ENCODE measurements at places on chromosomes 7 and 10.

DNA sequence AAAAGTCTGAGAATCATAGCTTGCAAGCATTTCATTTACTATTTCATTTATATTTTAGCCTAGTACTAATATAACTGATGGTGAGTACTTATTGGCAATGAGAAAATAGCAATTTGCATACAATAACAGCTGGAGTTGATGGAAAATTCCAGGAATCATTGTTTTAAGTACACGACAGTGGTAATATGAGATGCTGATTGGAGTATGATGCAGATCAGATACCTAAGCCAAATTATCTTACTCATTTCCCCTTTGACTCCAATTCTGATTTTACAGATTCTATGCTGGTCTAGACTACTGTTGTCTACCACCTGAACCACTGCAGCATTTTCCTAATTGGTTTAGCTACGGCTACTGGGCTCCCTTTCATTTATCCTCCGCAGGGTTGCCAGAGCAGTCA, 36.7 kb downstream of the GNG11 start:
- no peak for DNase-seq

DNA sequence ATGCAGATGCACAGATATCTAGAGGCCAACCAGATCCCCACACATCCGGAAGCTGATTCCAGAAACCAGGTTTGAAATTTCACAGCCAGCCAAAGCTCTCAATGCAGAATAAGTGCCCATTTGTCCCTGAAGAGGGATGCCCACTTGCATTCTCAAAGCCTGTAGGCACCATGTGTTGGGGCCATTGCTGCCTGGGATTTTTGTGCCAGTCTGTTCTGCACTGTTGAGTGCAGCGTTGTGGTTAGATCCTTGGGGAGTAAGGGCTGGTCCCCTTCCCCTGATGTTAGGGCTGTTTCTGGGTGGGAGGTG, 62.4 kb downstream of the EEPD1 start:
- no peak for DNase-seq

DNA sequence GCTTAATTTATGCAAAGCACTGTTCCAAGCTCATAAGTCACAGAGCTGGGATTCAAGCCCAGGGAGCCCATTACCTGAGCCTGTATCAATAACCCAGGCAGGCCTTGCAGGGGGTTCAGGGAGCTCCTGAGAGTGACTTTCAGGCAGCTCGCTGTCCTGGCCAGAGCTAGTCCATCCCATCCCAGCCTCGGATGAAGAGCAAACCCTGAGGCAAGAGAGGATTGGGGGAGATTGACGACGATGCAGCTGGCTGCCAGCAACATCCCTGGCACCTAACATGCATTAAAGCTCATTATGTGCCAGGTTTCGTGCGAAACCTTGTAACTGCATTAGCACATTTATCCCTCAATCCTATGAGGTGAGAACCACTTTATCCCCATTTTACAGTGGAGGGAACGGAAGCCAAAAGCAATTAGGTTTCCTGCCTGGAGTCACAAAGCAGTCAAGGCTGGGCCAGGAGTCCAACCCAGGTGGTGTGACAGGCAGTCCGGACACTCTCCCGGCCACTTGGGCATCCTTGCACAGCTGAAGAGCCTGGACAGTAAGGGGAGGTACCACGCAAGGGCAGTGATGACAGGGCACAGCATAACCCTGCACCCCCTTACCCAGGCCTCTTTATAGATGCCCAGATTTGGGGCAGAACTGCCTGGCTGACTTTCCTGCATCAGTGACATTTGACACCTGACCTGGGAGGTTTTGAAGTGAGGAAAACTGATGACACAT, 129.8 kb upstream of the CHST15 start:
- no peak for DNase-seq

DNA sequence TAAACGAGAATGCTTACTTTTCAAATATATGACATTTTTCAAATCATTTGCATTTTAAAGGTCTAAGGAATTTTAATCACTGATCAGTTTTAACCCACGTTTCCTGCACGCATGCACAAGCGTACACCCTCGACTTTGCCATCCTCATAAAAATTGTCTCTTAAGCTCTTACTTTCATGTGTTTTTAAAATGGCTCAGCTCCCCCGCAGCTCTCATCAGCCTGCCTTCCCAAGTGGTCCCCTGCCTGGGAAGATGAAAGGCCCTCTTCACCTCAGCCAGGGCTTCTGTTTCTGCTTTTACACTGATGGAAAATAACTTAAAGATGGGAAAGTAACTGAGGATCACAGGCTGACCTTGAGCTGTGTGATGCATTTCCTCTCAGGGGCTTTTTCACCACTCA, 131.6 kb upstream of the LSM8 start:
- DNase-seq, result no peak

- no peak for DNase-seq
These were observed 81.0 kb upstream of the STK17A start for GRCh38 chr7:43501870-43502269.

DNA sequence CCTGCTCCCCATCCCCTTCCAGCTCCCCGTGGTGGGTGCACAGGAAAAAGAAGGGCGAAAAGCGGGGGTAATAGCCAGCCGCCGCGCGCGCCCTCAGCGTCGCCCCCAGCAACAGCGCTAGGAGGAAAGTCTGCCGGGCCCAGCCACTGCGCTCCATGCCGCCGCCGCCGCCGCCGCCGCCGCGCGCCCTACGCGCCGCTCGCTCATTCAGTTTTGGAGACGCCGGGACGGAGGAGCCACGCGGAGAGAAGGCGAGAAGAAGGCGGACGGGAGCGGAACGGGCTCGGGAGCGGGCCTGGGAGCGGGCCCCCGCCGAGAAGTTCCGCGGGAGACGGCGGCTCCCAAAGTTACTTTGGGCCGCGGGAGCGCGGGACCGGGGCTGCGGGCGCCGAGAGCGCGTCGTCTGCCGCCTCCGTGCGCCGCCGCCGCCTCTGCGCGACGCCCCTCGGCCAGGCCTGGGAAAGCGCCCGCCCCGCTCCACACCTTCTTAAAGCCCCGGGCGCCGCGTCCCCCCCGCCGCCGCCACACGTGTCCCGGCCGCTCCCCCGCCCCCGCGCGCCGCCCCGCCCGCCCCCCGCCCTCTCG, at the start of gene RELN:
TSS of gene RELN (minus strand) at position 459 of the 585 bp plus-strand sequence. CDS start at position 157, 302 bp downstream.
- DNase-seq, result peak; percentile 7

DNA sequence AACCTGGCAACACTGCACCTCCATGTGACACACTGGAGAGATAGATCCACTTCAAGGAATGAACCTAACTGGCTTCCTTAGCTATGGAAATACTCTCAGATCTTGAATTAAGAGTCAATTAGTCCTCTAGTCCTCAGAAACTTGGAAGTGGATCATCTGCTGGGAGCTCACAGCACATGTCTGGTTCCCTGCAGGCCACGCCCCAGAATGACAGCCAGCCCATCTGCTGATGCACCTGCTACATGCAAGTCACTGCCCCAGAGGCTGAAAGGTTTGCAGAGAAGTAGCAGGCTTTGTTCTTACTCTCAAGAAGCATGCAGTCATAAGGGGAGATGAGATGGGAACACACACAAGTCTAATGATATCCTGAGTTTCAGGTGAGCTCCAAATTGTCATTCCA, 275.9 kb downstream of the SKAP2 start:
- DNase-seq, result no peak

DNA sequence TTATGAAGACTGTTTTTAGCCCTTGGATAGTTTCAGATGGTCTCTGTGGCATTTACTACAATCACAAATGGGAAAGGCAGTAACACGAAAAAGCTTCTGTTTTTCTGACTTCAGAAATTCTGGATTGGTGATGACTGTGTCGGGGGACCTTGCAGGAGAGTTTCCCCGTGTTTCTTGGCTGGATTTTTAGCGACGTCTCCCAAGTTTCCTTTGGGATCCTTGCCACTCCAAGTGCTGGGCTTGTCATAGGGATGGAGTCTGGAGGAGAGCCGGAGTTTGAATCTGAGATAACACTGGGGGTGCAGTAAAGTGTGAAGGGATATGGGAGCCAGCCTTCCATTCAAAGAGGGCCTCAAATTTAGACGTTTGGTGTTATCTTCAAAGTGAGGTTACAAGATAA, 179.0 kb downstream of the SNX10 start:
- DNase-seq, result no peak

GRCh38 chr7:135905355-135905754, 71.8 kb downstream of the MTPN start:
- no peak for DNase-seq

- DNase-seq, result no peak
These were observed 5.8 kb upstream of the AMZ1 start for GRCh38 chr7:2681929-2682799.

DNA sequence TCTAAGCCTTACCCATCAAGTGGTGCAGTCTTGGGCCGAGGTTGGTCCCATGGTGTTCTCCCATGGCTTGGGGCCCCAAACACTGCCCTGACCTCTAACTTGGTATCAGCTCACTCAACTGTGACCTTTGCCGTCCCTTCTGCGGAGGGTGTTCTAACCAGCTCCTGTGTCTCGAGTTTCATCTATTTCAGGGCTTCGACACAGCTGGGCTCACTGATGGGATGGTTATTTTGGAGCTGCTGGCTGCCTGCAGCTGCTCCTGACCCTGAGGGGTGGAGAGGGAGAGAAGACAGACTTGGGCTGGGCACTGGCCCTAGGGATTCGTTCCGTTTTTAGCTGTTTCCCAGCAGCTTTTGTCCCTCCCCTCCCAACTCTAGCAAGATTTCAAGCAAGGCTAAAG, 86.9 kb downstream of the NEURL1 start:
- no peak for DNase-seq

- no peak for DNase-seq
These were observed 92.8 kb downstream of the CPXM2 start for GRCh38 chr10:123798856-123799255.

DNA sequence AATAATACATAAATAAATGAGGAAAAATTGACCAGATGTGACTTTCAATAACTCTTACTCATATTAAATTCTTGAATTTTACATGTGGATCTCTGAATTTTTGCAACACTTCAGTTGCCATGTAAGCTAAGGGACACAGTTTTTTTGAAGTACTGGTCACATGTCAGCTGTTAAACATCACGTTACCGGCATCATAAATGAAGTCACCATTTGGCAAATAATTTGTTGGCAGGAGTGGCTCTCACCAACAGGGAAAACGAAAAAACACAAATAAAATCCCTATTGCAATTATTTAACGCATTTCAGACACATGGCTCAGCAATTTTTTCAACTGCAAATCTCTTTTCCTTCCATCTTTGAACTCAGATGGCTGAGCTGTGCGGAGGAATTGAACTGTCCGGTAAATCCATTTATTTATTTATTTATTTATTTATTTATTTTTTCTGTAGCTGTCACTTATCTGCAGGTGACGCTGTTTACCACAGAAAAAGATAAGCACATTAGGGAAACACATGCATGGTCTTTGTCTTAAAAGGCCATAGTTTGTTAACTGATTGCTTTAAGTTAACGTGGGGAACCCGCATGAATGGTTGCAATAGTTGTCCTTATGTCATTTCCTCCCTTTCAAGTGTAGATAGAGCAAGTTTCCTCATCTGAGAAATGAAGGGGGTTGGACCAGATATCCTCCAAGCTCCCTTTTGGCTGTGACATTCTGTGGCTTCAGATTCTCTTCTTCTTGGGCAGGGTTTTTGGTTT, 64.7 kb upstream of the JAZF1 start:
- no peak for DNase-seq

- DNase-seq, result no peak
These were observed 137.0 kb downstream of the RAPGEF5 start for GRCh38 chr7:22219739-22220493.

GRCh38 chr10:21740989-21741388, 207.0 kb downstream of the MLLT10 start:
- no peak for DNase-seq

GRCh38 chr7:75884476-75884875, 5.6 kb downstream of the RHBDD2 start:
- no peak for DNase-seq

- DNase-seq, result no peak
These were observed 186.8 kb downstream of the WDR37 start for GRCh38 chr10:1242975-1243374.

GRCh38 chr7:151008511-151009323, 15.6 kb downstream of the ATG9B start:
- DNase-seq, result peak; percentile 88

DNA sequence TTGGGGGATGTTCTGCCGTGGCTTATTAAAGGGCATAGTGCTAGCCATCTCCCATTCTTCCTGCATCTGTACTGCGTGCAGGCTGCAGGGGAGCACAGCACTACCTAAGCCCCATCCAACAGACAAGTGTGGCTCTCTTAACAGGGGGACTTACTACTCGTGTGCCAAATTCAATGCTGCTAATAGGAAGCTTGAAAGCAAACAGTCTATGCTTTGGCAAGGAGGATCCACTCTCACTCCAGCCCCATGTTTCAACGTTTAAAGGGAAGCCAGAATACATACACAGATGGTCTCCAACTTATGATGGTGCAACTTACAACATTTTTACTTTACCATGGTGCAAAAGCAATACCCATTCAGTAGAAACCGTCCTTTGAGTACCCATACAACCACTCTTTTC, 228.0 kb upstream of the C7orf33 start:
- DNase-seq, result no peak

DNA sequence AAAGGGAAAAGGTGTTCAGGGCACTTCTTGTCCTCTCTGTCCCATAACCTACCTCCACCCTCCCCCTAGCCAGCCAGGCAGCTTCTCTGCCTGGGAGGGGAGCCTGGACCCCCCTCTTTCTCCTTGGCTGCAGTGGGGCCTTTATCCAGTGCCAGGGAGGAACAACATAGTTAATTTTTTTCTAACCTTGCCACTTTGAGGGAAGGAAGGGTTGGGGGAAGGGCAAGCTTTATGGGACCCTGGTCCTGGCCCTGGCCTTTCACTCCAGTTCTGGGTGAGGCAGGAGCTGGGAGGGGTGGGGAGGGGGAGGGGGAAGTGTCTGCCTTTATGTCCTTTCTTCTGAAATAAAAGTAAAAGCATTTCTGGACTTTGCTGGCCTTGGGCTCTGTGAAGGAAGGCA, 4.5 kb downstream of the VGF start:
- DNase-seq, result no peak

DNA sequence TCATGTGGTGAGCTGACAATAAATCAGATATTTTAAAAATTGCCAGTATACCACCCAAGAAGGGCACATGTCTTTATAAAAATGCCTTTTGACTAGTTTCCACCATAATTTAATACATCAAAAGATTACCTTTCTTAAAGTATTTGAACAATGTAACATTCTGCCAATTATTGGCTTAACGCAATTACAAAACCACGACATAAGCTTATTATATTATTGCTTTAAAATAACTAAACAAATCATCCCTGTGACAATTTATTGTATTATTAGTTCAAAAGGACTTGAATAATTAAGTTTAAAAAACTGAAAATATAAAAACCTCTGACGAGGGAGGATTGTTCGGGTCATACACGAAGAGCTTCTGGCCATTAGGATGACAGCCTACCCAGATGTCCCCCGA, 9.6 kb upstream of the PON3 start:
- DNase-seq, result no peak
